Myocyte (in vitro differentiated cells): ENCODE measurements at places on chromosomes 11 and 22. TPM values are rescaled to one million over a fixed set of nuclear protein-coding genes. Genes with fewer than 3 reads are reported as not detected.

The CNIH2 gene
- 1.3 and 1.9 TPM in 2 replicates for total RNA-seq

The POLD3 gene
- 5.8 and 9.6 TPM in 2 replicates for total RNA-seq

The RGL4 gene
- total RNA-seq = 0.40 and 2.3 TPM in 2 replicates

The TRPC6 gene
- total RNA-seq = not detected in 2 replicates

The RIC8A gene
- 139 and 149 TPM in 2 replicates for total RNA-seq

The BAIAP2L2 gene
- 0.10 and 0.45 TPM in 2 replicates for total RNA-seq

The TUBA8 gene
- total RNA-seq = 12.6 and 20.9 TPM in 2 replicates

The CLMP gene
- 17.2 and 32.0 TPM in 2 replicates for total RNA-seq

The GGTLC2 gene
- not detected in 2 replicates for total RNA-seq

The PATE4 gene
- total RNA-seq = not detected in 2 replicates

The ACR gene
- total RNA-seq = not detected in 2 replicates

The PGA4 gene
- total RNA-seq = 119 and 152 TPM in 2 replicates

The MMP7 gene
- not detected in 2 replicates for total RNA-seq

The MUC5AC gene
- total RNA-seq = not detected in 2 replicates

The SMC1B gene
- total RNA-seq = not detected in 2 replicates

The PGA3 gene
- 10.7 and 19.9 TPM in 2 replicates for total RNA-seq

The ARHGAP8 gene
- total RNA-seq = 0.13 and 1.9 TPM in 2 replicates

The FLRT1 gene
- total RNA-seq = not detected in 2 replicates

The TSSK2 gene
- not detected in 2 replicates for total RNA-seq

The ISX gene
- not detected in 2 replicates for total RNA-seq

The ZFTA gene
- total RNA-seq = 20.7 and 23.2 TPM in 2 replicates

The CASP5 gene
- not detected in 2 replicates for total RNA-seq

The TMEM121B gene
- total RNA-seq = 2.8 and 3.2 TPM in 2 replicates

The MRGPRE gene
- total RNA-seq = not detected in 2 replicates

The OR52E8 gene
- not detected in 2 replicates for total RNA-seq

The ADSL gene
- total RNA-seq = 187 and 265 TPM in 2 replicates

The SLC6A5 gene
- not detected in 2 replicates for total RNA-seq

The ZDHHC5 gene
- 42.8 and 47.4 TPM in 2 replicates for total RNA-seq

The MCAT gene
- total RNA-seq = 26.4 and 28.0 TPM in 2 replicates

The AKIP1 gene
- 95.3 and 95.5 TPM in 2 replicates for total RNA-seq

The DDIAS gene
- 0.94 and 1.2 TPM in 2 replicates for total RNA-seq

The KRTAP5-7 gene
- not detected in 2 replicates for total RNA-seq

The KRTAP5-2 gene
- not detected in 2 replicates for total RNA-seq

The MTCH2 gene
- 88.2 and 91.7 TPM in 2 replicates for total RNA-seq

The REXO2 gene
- 87.5 and 98.0 TPM in 2 replicates for total RNA-seq

The OR52E4 gene
- not detected in 2 replicates for total RNA-seq

The RAB30 gene
- 13.6 and 23.0 TPM in 2 replicates for total RNA-seq

The SMIM38 gene
- total RNA-seq = 0.08 TPM in 1 of 2 replicates, not detected in the other

The OR2D2 gene
- not detected in 2 replicates for total RNA-seq

The PKDREJ gene
- not detected in 2 replicates for total RNA-seq

The EEF1G gene
- 1,484 and 1,704 TPM in 2 replicates for total RNA-seq

The OR52J3 gene
- total RNA-seq = not detected in 2 replicates

The CCDC81 gene
- 0.08 TPM in 1 of 2 replicates, not detected in the other for total RNA-seq

The GLYAT gene
- total RNA-seq = not detected in 2 replicates

The TMPRSS4 gene
- total RNA-seq = not detected in 2 replicates

The MS4A15 gene
- not detected in 2 replicates for total RNA-seq

The PGA5 gene
- 18.1 and 29.7 TPM in 2 replicates for total RNA-seq

The SLCO2B1 gene
- total RNA-seq = 0.05 TPM in 1 of 2 replicates, not detected in the other
